GM23248 (cell line): ENCODE measurements at places on chromosomes 1 and 21.

GRCh38 chr1:4119516-4120220 lies 219.6 kb upstream of the C1orf174 start:
- no peak for DNase-seq

GRCh38 chr1:27862671-27863537 lies 9.4 kb upstream of the THEMIS2 start:
- DNase-seq: peak; percentile 100

DNA sequence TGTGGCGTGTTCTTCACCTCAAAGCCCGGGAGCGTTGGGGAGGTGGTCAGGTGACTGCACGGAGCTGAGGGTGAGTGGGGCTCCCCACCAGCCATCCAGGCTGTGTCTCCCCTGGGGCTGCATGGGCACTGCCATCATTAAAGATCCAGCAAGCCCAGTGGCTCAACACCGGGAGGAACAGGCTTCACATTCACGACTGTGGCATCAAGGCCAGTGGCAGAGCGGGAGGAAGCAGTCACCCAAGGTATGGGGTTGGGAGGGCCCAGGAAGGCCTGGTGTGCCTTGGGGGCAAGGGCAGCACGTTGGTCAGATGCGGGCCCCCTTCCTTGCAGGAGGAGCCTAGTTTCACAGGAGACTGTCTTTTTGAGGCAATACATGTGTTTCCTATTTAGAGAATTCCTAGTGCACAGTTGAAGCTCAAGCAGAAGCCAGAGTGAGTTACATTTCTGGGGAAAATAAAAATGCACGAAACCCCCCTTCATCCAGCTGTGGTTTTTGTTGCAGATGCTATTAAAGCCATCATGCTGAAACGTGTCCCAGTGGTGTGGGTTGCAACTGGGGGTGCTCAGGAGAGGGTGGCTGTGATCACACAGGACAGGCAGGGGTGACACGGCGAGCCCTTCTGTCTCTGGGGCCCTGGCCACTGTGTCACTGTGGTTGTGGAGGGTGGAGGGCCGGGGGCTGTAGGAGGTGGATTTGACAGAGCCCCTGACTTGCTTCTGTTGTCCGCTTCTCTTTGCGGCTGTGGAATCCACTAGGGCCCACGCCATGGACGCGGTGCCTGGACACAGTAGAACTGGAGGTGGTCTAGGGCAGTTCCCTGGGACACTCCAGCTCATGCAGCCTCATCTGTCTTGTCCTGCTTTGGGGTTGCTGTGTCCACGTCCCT lies 34.1 kb downstream of the SNAP47 start:
- DNase-seq: no peak

GRCh38 chr1:231420299-231420958 lies 1.7 kb downstream of the EGLN1 start:
- DNase-seq: peak; percentile 34

DNA sequence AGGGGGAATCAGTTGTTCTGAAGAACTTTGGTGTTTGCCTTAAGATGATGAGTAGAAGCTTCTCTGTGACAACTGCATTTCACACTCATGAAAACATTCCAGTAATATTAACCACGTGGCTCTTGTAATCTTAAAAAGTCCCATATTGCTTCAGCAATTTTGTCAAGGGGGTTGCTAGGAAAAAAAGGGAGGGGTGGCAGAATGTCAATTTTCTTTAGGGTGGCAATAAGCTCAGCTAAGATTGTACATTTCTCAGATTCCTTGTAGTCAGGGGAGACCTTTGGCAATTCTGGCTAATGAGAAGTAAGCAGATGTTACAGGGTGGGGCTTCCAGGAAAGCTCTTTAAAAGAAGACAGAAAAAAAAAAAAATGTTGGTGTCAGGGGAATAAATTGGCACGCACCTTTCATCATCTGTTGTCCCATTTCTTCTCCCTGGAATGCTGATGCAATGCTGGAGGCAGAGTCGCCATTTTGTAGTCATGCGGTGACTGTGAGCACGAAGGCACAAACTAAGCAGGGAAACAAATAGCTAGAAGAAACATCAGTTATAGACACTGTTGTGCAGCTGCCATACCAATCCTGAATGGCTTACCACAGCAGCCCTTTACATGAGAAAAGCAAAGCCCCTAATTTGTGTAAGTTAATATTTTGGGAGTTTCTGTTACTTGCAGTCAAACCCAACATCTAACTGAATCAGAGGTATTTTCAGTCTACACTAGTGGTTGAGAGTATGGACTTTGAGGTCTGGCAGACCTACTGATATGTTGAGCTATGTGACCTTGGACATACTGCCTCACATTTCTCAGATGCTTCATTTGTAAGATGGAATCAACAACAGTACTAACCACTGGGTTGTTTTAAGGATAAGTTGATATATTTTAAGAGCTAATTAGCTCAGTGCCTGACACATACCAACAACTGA lies 56.1 kb upstream of the MRPS6 start:
- no peak for DNase-seq

- no peak for DNase-seq
These were observed 35.7 kb upstream of the BCL9 start for GRCh38 chr1:147505568-147505967.

DNA sequence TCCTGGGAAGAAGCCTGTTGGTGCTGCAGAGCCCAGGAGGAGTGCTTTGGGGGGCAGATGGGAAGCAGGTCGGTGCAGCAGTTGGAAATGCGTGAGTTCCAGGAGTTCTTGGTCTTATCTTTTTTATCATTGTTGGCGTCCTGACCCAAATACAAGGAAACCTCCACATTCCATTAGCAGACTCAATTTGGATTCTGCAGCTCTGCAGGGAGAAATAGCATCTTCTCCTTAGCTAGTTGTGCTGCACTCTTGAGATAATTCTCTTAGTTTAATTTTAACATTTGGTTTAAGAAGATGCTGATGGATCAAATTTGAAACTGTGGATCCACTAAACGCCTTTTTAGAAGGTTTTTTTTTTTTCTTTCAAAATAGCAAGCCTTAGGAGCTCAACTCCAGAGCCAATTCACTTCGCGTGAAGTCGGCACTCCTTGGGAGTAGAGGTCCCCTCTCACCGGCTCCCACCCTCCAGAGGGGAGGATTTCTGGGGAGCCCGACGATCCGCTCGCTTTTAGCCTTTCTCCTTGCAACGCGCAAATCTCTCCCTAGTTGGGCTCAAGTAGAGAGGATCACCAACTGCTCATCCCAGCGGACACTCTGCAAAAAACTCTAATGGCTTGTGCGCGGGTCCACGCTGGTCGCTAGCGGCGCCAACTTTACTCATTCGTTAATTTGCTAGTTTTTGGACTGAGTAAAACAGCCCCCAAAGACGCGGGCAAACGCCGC lies 1.3 kb downstream of the PLD5 start:
- no peak for DNase-seq

DNA sequence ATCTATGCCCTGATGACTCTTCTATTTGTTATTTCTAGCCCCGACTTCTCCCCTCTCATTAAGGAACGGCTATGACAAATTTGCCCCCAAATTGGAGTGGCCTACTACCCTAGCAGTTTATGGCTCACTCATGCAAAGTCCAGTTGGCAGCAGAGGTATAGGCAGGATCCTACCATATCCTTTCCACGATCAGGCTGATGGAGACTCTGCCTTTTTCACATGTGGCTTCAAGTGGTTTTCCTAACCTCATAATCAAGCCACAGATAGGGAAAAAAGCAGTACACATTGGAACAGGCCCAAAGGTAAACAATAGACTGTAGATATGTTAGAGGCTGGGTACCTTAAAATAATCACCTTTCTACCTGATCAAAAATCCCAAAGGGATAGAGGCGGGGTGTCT lies 292.5 kb downstream of the NCAM2 start:
- DNase-seq: no peak

DNA sequence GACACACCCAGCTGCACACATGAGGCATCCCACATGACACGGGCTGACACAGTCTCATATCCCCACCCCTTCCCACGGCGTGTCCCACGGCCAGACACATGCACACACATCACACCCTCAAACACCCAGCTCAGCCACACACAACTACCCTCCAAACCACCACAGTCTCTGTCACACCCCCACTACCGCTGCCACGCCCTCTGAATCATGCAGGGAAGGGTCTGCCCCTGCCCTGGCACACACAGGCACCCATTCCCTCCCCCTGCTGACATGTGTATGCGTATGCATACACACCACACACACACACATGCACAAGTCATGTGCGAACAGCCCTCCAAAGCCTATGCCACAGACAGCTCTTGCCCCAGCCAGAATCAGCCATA lies 22.6 kb downstream of the PODN start:
- DNase-seq: no peak

GRCh38 chr1:50426702-50427085 lies 3.5 kb upstream of the DMRTA2 start:
- no peak for DNase-seq

DNA sequence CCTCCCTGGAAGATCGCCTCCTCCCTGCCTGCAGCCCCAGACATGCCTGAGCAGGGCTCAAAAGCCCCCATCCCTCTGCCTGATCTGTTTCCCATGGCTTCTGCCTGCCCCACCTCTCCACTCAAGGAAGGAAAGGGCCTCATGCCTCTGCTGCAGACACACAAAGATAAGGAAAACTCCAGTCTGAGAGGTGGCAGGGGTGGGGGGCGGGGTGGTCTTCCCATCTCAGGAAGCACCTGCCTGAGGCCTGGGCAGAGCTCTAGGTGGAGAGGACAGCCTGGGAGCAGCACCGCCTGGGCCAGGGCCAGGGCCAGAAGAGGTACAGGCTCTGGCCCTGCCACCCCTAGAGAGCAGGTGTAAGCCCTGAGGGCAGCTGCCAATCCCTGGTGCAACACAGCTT lies 4.1 kb upstream of the GJB3 start:
- DNase-seq: no peak

- no peak for DNase-seq
These were observed 26.0 kb downstream of the CHML start for GRCh38 chr1:241614144-241614543.

- DNase-seq: peak; percentile 28
These were observed 592 bp downstream of the CRCT1 start for GRCh38 chr1:152514715-152515433.

DNA sequence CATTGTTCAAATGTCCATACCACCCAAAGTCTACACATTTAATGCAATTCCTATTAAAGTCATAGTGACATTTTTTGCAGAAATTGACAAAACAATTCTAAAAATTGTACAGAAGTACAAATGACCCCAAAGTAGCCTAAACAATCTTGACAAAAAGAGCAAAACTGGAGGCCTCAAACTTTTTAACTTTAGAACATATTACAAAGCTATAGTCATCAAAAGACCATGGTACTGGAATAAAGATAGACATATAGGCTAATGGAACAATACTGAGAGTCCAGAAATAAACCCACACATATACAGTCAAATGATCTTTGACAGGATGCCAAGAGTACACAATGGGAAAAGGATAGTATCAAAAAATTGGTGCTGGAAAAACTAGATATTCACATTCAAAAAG lies 213.2 kb upstream of the SAMSN1 start:
- DNase-seq: no peak

DNA sequence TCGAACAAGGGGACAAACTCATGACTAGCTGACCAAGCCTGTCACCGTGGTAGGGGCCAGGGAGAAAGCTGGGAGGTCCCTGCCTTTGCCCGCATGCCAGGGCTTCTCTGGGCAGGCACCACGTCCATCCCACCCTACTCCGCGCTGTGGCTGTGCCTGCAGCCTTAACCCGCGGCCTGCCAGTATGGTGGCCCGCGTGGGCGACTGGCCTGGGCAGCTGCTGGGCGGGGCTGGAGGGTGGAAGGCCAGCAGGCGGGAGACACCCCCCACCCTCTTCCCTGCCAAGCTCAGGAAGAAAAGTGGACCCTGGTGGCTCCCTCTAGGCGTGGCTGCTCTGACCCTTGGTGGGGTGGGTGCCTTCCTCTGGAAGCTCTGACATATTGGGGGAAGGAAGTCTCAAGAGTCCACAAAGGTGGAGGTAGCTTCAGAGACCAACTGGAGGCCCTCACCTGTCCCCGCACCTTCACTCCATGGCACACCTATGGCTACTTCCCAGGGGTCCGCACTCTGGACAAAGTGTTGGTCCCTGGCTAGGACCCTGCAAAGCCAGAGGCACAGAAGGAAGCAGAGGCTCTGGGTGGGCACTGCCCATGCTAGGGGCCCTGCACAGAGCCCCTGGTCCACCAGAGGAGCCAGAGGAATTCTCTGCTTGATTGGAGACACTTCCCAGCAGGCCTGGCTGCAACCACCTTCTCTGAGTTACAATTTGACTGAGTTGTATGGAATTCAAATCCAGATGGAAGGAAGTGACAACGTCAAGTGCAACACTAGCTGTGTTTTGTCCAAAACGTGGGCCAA lies 3.3 kb upstream of the SKI start:
- DNase-seq: no peak

DNA sequence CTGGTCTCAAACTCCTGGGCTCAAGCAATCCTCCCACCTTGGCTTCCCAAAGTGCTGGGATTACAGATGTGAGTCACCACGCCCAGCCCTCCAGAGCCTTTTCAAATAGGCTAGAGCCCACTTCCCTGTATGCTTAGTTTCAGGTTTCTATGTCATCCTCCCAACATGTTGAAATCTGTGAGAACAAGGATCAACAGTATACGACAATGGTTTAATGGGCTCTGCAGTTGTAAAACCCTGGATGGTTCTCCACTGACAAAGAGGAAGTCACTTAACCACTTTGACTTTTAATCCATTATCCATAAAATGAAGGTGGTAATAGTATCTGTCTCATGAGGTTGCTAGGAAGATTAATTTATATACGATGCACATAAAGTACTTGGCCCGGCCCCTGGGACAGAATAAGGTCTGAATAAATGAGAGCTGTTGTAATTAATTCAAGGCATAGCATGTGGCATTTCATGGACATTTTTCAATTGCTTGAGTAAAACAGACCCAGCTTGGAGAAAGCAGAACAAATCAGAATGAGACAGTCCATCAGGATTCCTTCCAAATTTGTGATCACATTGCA lies 113.9 kb upstream of the ZNF648 start:
- no peak for DNase-seq

DNA sequence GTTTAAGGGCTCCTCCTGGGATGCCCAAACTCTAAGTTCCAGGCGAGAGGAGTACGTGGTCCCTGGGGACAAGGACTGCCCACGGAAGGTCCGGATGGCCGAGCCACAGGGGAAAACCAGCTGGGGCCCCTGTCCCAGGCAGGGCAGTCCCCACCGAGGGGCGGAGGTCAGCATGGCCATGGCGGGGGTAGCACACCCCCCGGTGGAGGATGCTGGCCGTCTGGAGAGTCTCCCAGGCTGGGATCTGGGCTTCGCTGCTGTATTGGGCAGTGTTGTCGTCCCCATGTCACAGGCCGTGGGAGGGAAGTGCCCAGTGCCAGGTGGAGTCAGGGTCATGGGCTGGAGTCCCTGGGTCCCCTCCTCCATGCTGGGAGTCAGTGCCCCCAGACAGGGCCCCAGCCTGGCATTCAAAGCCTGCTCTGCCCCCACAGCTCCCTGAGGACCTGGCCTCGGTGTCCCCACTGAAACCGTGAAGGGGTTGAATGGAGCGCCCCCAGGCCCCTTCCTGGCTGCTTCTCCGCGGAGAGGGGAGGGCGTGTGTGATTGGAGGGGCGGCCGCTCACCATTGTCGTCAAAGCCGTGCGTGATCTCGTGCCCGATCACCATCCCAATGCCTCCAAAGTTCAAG lies 6.8 kb downstream of the PRXL2B start:
- no peak for DNase-seq
